OCI-M1 (cell line): ENCODE measurements at places on chromosomes 4 and X.

- DNase-seq, result no peak
These were observed 135.3 kb downstream of the ZNF518B start for GRCh38 chr4:10321931-10322330.

- DNase-seq, result no peak
These were observed 78.0 kb downstream of the NSUN7 start for GRCh38 chr4:40827758-40828157.

DNA sequence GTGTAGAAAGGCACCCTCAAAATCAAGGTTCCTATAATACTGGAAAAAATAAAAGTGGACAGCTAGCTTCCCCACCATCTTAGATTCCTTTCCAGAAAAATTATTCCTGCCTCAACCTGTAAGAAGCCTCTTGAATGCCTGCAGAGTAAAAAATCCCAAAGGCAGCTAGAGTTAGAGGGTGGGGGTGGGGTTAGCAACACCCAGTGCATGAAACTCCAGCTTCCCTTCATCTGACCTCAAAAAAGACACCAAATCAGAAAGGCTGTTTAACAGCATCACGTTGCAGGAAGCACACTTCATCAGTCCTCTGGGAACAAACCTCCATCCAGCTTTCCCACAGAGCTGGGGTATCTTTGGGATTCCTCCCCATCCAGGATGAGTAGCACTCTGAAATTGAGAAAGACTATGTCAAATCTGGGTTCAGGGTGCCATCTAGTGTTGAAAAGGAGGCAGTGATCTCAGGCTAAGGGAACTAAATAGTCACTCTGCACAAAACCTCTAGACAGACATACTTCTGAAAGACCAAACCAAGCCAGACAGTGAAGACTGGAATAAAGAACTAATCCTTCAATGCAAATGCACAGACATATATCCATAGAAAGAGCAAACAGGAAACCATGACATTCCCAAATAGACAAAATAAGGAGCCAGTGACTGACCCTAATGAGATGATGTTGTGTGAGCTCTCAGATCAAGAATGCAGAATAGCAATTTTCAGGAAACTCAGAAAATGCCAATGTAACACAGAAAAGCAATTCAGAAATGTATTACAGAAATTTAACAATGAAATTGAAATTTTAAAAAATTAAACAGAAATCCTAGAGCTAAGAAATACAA lies 97.9 kb downstream of the ARHGEF9 start:
- DNase-seq, result peak; percentile 51

DNA sequence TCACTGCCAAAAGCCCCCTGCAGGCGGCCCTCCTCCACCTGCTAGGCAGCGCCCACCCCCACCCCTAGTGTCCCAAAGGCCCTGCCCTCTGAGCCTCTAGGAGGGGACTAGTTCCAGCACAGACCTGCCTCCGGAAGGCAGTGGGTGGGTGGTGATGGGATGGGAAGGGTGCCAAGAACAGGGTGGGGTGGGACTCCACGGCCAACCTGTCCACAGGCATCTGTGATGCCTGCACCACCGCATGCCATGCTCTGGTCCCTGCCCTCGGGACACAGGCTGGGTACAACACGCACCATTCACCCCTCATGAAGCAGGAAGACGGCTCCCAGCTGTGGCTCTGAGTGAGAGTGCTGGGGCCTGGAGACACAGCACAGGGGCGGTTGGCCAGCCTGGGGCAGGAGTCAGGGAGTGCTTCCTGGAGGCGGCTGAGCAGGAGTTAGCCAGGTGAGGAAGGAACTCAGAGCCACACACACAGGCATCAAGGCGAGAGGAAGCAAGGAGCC lies 243.1 kb upstream of the PSAPL1 start:
- no peak for DNase-seq

- no peak for DNase-seq
These were observed 23.0 kb downstream of the SH3D19 start for GRCh38 chr4:151302432-151302831.

DNA sequence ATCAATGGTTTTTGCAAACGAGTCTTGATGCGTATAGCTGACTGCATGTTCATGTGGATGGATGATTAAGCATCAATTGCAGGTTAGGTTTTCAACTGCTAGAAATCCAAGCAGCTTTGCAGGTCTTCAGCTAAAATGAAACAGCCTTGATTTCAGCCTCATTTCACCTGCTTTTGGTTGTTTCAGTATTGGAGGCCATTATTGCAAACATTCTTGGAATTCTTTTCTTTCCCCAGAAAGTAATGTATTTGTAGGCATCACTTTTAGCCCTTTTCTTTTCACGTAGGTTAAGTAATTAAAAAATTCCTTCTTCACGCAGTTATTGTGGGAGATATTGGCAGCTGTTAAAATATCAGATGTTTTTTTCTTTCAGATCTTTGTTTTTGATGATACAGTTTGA lies 8.8 kb downstream of the ZAR1 start:
- no peak for DNase-seq

- peak; percentile 30 for DNase-seq
These were observed 17.6 kb downstream of the NFKB1 start for GRCh38 chr4:102518703-102519131.

DNA sequence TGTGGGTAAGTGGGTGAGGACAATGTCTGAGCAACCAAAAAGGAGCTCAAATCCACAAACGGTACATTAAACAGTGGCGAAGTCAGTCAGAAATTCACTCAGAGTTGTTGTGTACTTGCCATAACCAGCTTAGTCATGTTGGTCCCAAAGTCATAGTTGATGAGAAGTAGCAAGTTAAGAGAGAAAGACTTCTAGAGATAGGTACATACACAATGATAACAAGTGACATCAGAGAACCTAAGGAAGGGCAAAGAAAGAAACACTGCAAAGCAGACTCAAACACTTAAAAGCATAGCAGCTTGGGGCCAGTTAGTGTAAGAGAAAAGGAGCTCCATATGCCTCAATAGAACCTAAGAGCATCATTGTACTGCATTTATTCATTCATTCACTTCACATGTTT lies 30.2 kb downstream of the DYNLT3 start:
- DNase-seq, result no peak
